ENCODE measurements at places on chromosomes 3 and 15.

DNA sequence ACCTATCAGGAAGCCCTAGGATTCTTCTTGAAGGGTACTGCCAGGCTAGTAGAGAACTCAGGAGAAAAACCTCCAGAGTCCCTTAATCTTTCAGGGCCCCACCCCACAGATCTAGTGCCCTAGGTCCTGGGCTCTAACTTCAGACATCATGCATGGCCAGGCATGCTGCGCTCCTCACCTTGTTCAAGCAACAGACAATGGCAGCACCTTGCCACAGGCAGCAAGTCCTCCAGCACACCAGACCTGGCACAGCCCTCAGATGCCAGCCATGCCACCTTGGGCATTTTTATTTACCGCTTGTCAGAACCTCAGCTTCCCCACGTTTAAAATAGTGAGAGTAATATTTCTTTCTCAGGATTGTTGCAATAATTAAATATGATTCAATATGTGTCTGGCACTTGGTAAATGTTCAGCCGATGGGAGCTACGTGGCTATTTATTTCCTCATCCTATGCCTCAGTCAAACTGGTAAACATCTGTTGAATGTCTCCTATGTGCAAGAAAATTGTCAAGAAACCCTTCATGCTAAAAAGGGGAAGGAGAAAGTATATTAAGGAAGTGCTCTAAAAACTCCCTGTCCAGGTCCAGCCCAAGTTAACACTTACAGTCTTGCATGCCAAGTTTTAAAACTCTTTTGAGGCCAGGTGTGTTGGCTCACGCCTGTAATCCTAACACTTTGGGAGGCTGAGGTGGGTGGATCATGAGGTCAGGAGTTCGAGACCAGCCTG, 14.5 kb upstream of the CCR1 start:
- DNase-seq, result no peak

DNA sequence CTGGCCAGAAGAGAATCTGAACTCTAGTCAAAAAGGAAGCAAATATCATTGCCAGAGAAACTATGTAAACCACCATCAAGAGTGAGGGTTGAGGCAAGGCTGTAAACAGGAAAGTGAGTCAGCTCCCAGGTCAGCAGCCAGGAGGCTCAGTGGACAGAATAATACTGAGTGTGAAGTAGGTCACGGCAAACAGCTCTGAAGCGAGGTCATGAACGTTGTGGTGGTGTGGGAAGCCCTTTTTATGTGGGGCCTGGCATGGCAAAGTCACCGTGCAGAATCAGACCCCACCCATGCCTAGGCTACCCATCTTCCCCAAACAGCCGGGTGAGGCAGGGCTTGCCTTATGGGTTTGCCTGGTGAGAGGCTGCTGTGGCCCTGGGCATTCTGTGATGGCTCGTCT, 43.9 kb downstream of the THBS1 start:
- peak; percentile 40 for DNase-seq

- DNase-seq, result no peak
Measured at GRCh38 chr15:83092309-83092976, 15.0 kb upstream of the TM6SF1 start.

DNA sequence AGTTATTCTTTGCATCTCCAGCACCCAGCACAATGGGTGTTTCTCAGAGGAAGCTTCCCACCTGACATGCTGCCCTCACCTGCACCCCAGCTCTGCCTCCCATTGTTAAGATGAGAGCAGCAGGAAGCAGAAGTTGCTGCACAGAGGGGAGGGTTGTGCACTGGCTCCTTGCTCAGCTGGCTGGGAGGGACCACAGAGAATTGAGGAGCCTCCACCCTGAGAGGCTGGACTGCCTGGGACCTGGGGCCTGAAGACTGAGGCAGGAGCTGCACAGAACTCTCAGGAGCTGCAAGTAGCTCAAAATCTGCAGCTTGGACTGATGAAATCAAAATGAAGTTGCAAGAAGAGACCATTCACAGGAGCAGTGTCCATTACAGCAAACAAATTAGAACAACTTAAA, 222.3 kb upstream of the LINGO1 start:
- no peak for DNase-seq

- DNase-seq, result no peak
Measured at GRCh38 chr15:52042051-52042851, 23.2 kb downstream of the MAPK6 start.

DNA sequence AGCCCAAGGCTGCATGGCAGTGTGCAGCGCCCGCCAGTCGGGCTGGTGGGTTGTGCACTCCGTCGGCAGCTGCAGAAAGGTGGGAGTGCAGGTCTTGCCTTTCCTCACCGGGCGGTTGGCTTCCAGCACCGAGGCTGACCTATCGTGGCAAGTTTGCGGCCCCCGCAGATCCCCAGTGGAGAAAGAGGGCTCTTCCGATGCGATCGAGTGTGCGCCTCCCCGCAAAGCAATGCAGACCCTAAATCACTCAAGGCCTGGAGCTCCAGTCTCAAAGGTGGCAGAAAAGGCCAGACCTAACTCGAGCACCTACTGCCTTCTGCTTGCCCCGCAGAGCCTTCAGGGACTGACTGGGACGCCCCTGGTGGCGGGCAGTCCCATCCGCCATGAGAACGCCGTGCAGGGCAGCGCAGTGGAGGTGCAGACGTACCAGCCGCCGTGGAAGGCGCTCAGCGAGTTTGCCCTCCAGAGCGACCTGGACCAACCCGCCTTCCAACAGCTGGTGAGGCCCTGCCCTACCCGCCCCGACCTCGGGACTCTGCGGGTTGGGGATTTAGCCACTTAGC, 4.3 kb downstream of the ISL2 start:
- no peak for DNase-seq
